Activated CD4-positive, alpha-beta T cell treated with anti-CD3 and anti-CD28 coated beads, Interleukin-2, amount 10 ng/mL, durations not matched to agents 7 days and 5 days (primary cell): ENCODE measurements at places on chromosomes 11 and 22. TPM values are rescaled to one million over a fixed set of nuclear protein-coding genes. Genes with fewer than 3 reads are reported as not detected.

DNA sequence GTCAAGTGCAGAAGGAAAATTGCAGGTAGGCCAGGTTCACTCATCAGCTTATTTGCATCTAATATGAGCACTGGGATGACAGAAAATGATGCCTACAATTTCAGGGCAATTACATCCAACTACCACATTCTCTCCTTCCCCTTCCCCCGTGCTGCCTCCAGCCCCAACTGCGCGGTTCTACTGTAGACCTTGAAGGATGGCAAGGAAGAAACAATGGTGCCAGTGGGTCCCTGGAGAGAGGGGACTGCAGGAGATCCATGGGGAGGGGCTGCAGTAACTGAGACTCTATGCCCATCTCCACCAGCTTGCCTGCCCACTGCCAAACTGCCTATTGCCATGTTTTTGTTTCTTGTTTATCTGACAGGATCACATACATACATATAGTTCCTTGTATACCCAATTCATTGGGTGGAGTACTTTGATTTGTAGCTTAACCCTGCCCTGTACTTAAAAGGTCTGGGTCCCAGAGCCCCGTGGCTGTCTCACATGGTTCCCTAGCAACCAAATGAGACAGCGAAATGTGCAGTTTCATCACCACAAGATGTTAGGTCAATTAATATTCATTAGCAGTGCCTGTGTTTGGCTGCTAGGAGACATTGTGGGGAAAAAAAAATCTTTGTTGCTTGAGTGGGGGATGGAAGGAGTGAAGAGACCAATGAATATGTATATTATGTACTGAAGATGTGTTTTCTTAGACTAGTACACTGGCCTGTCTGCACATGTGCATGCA is 253.5 kb upstream of the PLET1 start:
- DNase-seq, result no peak

DNA sequence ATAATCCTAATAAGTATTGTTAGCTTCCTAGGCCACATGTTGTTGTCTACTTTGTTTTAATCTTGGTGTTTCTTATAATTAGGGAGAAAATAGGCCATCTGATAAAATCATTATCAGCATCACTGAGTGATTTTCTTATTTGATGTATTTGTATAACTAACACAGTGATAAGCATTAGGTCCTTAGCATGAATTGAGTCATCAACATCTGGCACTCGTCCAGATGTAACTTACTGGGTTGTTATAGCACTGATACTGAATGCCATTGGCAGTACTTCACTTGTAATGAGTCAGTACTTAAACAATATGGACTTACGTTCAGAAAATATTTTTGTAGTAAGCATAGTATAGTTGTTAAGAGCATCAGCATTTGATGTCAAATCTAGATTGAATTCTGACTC is 16.2 kb downstream of the API5 start:
- no peak for DNase-seq

DNA sequence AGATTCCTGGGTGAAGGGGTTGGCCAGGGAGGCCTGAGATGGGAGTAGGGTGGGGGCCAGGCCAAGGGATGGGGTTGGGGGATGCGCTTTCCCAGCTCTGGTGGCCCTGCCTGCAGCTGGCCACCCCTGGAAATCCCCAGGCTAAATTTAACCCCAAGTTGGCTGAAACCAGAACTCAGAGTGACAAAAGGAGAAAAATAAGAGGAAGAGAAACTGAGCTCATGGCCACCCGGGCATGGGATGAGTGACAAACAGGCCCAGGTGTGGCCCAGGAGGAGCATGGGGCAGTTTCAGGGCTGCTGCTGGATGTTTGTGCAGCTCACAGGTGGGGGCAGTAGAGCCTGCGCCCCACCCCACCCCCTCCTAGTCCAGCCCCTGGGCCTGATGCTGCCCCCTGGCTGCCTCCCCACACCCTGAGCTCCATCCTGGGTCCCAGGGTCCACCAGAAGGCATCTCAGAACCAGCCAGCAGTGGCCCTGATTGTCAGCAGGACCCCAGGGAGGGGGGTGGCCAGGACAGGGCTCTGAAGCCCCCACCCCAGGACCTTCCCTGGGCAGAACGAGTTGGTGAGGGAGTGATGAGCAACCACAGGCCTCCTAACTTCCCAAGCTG is 48.0 kb downstream of the IGLL5 start:
- DNase-seq, result no peak

DNA sequence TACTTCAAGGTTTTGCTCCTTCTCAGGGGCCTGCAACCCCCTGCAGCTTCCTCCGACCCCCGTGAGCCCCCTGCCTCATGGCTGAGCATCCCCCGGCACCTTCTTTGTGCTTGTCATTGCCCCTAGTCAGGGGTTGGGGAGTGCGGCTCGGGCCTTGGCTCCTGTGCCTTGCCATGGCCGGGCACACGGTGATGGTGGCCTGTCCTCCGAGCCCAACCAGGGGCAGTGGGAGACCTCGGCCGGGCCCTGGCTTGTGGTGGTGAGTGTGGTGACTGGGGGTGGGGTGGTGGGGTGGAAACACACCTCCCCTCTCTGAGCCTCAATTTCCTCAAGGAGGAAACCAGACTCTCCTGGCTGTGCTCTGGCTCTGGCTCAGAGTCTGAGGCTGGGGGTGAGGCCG is 1.5 kb upstream of the MRGPRG start:
- no peak for DNase-seq

DNA sequence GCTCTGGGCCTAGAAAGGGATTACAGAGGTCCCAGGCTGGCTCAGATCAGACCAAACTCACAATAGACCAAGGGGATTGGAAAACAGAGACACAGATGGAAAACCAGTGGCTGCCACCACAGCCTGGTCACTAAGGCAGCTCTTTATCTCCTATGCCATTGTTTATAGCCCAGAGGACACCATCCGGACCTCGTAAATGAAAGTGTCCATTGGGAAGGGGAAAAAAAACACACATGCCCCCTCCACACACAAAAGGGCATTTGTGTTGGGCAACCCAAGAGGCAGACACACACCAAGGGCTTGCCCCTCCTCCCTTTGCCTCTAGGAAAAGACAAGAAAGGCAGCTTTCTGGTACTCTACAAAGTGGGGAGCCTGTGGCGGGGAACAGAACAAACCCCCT is 85.9 kb downstream of the GAB2 start:
- no peak for DNase-seq

DNA sequence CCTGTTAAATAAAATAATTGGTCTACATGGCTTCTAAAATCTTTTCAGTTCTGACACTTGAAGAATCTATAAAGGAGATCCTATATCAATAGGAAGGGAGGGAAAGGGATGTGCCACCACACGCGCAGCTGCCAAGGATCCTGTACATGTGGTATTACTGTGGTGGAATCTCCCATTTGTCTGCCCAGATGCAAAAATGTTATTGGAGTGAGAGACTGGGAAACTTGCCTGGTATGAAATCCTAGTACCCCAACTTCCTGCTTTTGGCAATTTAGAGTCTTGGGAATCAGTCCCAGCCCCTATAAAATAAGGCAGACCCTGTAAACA is 81.9 kb upstream of the PICALM start:
- no peak for DNase-seq

- no peak for DNase-seq
Measured at GRCh38 chr11:8910649-8911026, 351 bp upstream of the AKIP1 start.

DNA sequence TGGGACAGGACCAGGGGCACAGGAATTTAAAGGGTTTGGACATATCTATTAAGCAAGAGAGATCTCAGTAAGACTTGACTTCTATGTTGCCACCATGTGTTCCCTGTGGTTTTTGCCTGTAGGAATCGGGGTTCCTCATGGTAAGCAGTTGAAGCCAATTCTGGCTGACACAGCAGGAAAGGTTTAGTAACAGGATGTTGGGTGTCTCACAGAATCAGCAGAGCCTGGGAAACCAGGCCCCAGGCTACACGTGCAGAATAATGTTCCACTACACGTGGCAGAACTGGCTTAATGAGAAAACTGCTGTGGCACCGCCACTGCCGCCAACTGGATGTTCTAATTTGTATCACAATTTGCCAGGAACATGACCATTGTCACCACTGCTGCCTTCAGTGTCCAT is 264.6 kb upstream of the PLET1 start:
- no peak for DNase-seq

DNA sequence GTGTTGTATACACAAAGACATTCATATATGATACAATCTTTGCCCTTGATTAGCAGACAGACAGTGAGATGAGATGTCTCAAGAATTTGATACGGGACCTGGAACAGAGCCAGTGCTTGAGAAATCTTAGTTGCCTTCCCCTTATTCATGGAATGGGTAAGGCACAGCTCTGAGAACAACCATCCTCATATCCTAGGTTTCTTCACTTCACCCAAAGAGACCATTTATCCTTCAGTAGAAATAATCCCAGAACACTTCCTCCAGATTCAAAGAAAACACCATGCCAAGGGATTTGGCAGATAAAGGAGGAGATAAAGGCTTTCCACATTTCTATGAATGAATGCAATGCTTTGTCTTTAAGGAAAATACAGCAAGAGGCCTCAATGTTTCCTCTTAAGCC is 8.8 kb upstream of the IZUMO1R start:
- no peak for DNase-seq

- no peak for DNase-seq
Measured at GRCh38 chr11:20364341-20364792, 853 bp downstream of the HTATIP2 start.

DNA sequence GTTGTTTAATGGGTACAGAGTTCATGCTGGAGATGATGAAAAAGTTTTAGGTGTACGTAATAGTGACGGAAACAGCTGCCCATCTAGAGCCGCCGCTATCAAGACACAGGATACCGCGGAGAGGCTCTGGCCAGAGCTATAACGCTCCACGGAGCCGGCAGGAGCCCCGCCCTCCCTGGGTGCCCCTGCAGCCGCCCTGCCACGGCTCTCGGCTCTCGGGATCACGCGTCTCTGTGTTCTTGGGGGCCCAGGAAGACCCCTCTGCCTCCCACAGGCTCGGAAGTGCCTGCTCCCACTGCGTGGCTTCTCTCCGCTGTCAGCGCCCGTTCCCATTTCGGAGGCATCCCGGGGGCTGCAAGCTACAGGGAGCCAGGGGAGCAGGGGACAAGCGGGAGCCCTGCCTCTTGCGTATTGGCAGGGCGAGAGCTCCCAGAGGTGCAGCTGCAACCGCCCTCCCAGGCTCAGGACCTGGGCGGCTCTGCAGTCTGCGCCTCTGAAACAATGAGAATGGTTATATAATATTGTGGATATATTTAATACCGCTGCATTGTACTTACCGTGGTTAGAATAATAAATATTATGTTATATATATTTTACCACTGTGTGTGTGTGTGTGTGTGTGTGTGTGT is 13.7 kb downstream of the GLYATL2 start:
- no peak for DNase-seq

DNA sequence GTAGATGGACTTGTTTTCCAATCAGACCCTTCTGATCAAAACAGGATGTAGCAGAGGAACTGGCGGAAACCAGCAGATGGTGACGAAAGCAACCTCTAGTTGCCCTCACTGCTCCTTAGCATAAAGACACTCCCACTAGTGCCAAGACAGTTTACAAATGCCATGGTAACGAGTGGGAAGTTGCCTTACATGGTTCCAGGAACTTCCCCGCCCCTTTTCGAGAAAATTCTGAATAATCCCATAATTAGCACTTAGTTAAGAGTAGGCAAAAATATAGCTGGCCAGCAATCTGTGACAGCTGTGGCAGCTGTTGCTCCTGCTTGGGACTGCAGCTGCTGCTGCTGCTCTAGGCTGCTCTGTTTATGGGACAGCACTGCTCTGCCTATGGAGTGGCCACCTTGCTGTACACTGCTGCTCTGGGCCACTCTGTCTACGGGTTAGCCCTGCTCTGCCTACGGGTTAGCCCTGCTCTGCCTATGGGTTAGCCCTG is 33.4 kb upstream of the SORL1 start:
- DNase-seq, result peak; percentile 77

DNA sequence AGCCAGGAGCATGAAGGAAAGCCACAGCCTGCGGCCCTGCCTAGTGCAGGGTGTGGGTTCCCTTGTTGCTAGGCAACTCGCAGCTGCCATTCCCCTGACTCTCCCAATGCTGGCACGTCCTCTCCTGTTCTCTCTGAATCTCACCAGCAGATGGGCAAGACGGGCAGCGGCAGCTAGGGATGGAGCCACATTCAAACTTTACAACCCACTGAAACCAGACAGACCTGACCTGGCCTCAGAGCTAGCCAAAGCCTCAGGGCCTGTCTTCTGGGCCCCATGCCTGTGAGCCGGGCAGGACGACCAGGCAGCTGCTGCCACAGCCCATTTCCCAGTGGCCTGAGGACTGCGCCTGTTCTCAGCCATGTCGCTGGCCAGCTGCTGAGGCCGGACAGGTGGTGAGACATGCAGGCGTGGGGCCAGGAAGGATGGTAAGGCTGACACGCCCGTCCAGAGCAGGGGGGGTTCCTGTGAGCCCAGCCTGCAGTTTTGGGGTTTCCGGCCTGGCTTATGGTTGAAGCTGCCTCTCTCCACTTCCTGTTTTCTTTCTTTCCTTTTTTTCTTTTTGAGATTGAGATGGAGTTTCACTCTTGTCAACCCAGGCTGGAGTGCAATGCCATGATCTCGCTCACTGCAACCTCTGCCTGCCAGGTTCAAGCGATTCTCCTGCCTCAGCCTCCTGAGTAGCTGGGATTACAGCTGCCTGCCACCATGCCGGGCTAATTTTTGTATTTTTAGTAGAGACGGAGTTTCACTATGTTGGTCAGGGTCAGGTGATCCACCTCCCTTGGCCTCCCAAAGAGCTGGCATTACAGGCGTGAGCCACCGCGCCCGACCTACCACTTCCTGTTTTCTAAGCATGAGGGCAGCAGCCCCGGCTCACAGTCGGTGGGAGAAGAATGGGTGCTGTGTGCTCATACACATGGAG is 4.1 kb downstream of the SUN2 start:
- peak; percentile 90 for DNase-seq

DNA sequence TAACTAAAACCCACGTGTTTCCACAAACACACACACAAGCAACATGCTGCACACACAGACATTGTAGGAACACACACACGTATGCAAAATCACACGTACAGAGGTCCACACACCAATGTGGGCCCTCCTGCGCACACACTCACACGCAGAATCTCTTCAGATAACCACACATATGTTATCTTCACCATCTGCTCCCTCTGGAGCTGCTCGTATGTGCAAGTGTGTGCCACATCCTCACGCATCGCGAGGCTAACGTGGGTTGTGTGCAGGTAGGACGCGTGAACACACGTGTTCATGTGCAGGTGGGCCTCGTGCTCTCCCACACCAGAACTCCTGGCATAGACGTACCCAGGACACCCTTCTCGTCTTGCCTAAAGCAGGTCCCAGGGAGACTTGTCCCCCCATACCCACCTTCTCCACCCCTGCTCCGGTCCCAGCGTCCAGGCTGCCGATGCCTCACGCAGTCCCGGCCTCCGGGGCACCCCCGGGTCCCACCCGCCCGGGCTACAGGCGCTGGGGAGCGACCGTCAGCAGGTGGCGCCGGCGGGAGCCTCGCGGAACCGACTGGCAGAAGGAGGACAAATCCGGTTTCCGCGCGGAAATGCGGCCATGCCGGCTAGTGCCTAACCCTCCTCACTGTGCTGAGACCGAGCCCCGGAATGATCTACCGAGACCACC is 10.3 kb upstream of the IGSF9B start:
- DNase-seq, result peak; percentile 72

Gene CADM1
- 0.92 TPM for total RNA-seq

Gene OR8A1
- total RNA-seq, result not detected

Gene RBMXL2
- not detected for total RNA-seq

Gene RBFOX2
- 0.77 TPM for total RNA-seq
